ENCODE measurements at places on chromosomes 5 and 9. TPM values are rescaled to one million over a fixed set of nuclear protein-coding genes. Genes with fewer than 3 reads are reported as not detected.

Gene SLC6A3
- 0.07 TPM for total RNA-seq

Gene SNCAIP
- 26.0 TPM for total RNA-seq

Gene BARHL1
- not detected for total RNA-seq

GRCh38 chr9:84216151-84216550 lies 124.4 kb downstream of the SLC28A3 start:
- no peak for DNase-seq

DNA sequence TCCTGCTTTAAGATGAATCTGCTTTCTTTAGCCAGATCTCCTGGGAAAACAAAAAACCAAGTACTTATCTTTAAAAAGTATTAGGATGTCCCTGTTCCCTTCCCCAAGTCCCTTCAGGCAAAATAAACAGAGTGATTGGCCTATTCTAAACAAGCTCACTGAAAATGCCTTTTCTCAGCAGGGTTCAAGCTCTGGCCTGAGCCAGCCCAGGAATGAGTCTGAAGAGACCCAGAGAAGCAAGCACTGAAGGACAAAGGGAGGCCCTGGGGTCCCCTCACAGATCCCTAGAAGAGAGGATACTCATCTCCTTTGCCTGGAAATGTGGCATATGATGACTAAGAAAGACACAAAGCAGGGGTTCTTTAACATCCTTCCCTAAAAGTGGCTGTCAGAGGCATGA lies 66.8 kb upstream of the MAP1B start:
- no peak for DNase-seq

GRCh38 chr9:95104980-95105379 lies 212.5 kb downstream of the FANCC start:
- DNase-seq, result no peak

Gene PAPPA
- total RNA-seq, result 0.29 TPM

Gene BHMT
- not detected for total RNA-seq

Gene MSX2
- total RNA-seq, result 7.5 TPM

- DNase-seq, result no peak
These were observed 56.8 kb upstream of the TRAF1 start for GRCh38 chr9:120983259-120983837.

Gene ENHO
- not detected for total RNA-seq

DNA sequence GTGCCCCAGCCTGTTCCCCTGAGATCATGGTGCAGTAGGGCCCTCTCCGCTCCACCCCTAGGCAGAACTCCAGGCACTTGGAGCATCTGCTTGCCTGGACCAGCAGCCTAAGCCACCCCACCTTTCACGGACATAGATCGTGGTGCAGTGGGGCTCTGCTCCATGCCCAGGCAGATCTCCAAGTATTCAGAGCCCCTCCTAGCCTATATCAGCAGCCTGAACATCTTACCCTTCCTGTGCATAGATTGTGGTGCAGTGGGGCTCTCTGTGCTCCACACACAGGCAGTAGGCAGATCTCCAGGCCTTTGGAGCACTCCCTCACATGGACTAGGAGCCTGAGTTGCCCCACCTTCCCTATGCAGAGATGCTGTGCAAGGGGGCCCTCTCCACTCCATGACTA lies 103.0 kb downstream of the GLIS3 start:
- DNase-seq, result no peak

Gene SLC4A9
- total RNA-seq, result 0.12 TPM

GRCh38 chr5:156888520-156888919 lies 38.4 kb downstream of the PPP1R2B start:
- no peak for DNase-seq

- peak; percentile 30 for DNase-seq
These were observed 54.4 kb downstream of the GNAQ start for GRCh38 chr9:77977210-77977611.

DNA sequence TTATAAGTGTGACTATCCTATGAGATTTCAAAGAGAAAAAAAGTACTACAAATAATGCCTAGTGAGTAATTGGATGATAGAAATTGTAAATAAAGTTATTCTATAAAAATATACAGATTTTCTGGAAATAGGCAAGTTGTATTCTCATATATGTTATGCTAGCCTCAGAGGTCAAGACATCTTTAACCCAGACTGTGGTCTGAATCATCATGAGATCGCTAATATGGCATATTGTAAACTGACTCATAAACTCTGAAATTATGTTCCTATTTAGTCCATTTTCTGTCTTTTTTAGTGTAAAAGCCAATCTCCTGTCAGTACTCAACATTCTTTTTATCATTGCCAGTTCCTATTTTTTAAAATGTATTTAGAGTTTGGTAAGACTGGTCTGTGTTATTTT lies 14.2 kb downstream of the LOX start:
- no peak for DNase-seq

DNA sequence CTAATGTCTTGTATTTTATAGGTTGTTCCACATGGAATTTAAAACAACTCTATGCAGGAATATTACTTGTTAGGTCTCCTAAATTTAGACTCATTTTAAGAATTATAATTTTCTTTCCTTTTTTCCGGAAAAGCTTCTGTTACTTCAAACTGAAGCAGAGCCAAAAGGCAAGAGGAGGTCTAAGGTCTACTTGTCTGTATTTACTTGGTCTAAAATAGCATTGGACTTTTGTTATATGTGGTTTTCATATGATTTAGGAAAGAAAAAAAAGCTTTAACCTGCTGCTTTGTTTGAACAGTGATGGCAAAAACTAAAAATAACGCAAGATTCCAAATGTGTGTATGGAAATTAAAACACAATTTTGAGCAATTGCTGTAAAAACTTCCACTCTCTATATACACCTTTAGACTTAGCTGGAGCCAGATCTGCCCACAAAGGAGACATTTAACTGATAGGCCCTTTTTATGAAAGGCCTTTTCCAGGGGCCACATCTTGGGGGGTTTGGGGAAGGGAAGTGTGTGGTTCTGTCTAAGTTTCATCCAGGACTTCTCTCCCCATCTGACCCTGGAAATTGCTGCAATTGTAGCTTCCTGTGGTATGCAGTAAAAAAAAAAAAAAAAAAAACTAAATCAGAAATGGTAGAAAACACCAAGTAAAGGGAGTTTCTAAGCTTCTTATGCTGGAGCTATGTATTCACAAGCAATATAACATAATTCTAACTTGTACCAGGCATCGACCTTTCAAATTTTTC lies 307.7 kb upstream of the MEF2C start:
- no peak for DNase-seq

GRCh38 chr5:62326302-62326701 lies 20.3 kb downstream of the KIF2A start:
- no peak for DNase-seq

- no peak for DNase-seq
These were observed 56.1 kb downstream of the NLN start for GRCh38 chr5:65778126-65778525.

Gene BTNL3
- not detected for total RNA-seq

GRCh38 chr9:78365748-78366697 lies 69.1 kb downstream of the PSAT1 start:
- DNase-seq, result no peak

DNA sequence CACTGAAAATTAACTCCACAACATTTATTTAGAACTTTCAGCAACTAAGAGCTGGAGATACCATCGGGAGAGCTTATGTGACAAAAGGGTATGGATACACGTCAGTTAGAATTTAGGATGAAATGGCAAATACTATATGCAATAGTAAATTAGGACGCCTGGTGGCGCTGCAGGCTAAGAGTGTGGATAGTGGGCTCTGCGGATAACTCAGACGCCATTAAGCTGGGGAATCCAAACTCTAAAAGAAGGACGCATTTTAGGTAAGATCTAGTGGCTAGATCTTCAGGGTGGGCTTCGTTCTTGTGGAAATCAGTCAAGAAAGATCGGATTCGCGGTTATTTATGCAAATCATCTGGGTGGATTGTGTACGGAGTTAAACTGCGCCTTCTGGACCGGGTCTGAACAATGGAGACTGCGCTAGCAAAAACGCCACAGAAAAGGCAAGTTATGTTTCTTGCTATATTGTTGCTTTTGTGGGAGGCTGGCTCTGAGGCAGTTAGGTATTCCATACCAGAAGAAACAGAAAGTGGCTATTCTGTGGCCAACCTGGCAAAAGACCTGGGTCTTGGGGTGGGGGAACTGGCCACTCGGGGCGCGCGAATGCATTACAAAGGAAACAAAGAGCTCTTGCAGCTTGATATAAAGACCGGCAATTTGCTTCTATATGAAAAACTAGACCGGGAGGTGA lies at the start of gene PCDHB5:
PCDHB5 (plus strand) TSS at position 177 of the 688 bp plus-strand sequence; CDS start at position 406, 229 bp downstream.
- DNase-seq, result no peak

DNA sequence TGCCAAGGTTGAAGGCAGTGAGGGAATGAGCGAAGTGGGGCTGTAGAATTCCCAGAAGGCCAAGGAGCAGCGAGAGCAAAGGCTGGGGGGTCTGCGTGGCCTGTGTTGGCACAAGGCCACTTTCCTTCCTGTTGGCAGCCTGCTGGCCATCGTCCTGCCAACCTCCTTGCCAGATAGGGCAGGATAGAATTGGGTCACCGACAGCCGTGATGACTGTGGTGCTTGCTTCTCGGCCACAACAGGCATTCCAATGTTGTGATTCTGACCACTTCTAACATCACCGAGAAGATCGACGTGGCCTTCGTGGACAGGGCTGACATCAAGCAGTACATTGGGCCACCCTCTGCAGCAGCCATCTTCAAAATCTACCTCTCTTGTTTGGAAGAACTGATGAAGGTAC lies 18.9 kb downstream of the TRIP13 start:
- DNase-seq, result no peak

DNA sequence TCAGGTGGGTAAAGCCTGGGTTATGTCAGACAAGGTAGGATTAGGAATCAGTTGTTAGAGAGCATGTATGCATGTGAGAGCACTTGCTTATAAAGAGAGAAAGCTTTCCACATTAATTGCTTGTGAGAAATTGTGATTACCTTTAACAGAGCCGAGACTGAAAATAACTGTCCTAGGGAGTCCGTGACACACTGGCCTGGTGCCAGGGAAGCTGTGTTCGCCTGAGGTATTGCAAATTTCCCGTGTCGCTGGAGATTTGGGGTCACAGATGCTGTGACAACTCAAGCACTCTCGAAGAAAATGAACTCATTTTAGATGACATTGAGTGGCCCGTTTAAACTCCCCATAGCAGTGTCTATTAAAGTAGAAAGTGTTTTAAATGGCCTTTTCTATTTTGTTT lies 9.6 kb downstream of the SLC1A1 start:
- no peak for DNase-seq

GRCh38 chr5:139912158-139912557 lies 116.5 kb downstream of the PSD2 start:
- no peak for DNase-seq

Gene SIGMAR1
- 55.2 TPM for total RNA-seq

GRCh38 chr5:108345541-108346171 lies 36.2 kb downstream of the FBXL17 start:
- DNase-seq, result no peak

GRCh38 chr9:110971234-110971633 lies 67.0 kb downstream of the LPAR1 start:
- DNase-seq, result no peak

DNA sequence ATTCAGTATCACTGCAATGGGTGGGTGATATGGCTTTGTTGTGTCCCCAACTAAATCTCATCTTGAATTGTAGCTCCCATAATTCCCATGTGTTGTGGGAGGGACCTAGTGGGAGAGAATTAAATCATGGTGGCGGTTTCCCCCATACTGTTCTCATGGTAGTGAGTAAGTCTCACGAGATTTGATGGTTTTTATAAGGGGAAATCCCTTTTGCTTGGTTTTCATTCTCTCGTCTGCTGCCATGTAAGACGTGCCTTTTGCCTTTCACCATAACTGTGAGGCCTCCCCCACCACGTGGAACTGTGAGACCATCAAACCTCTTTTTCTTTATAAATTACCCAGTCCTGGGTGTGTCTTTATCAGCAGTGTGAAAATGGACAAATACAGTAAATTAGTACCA lies 9.5 kb upstream of the NANS start:
- no peak for DNase-seq

GRCh38 chr5:81154725-81155124 lies 78.4 kb upstream of the CKMT2 start:
- DNase-seq, result no peak

DNA sequence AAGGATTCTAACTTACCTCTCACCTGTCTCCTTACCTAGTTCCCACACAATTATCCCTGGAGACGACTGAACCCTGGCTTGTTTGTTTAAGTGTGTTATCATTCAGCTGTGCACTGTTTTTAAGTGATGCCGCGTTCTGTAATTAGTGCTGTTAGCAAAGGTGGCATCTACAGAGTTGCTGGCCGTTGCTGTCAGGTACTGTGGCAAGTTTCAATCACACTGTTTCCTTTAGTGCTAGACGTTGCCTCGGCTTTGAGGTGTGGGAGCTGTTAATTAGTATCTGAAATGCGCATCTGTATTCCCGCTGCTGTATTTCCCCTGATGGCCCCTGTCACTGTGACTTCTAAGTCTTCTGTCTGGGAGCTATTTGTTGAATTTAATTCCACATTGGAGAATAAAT lies 193.8 kb upstream of the GAS1 start:
- DNase-seq, result no peak

DNA sequence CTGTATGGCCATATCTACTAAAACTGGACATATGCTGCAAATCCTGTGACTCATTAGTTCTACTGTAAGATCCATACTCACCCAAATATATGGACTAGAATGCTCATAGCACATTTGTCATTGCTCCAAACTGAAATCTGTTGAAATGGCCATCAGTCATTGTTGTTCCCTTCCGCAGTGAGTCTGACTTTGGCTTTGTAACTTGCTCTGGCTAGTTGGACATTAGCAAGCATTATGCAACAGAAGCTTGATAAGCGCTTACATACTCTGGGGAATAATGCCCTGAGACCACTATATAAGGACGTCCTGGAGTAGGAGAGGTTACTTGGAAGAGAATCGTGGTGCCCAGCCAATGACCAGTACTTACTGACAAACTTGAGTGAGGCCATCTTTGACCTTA lies 9.0 kb downstream of the KIAA1958 start:
- DNase-seq, result no peak

GRCh38 chr5:178259623-178260536 lies 27.3 kb upstream of the PHYKPL start:
- no peak for DNase-seq

GRCh38 chr9:107029146-107029545 lies 166.2 kb downstream of the ZNF462 start:
- no peak for DNase-seq

Gene CA9
- total RNA-seq, result 0.14 TPM

Gene STK32A
- total RNA-seq, result 0.97 TPM

Gene STPG3
- total RNA-seq, result not detected

Data from uterus (tissue), 4 donors.